ENCODE measurements at places on chromosomes 5 and 9. TPM values are rescaled to one million over a fixed set of nuclear protein-coding genes. Genes with fewer than 3 reads are reported as not detected.

Gene PCDHGA9
- 1.8 TPM for polyA plus RNA-seq

Gene SLC45A2
- 0.07 TPM for polyA plus RNA-seq

Gene KIAA1191
- polyA plus RNA-seq = 107 TPM

Gene FOXD4L5
- not detected for polyA plus RNA-seq

Gene ERAP2
- polyA plus RNA-seq = 10.6 TPM

Gene TSC1
- 24.0 TPM for polyA plus RNA-seq

Gene ELOVL7
- polyA plus RNA-seq = not detected

Gene OSTF1
- polyA plus RNA-seq = 15.4 TPM

Gene SPATA31D4
- polyA plus RNA-seq = not detected

Gene OR1L8
- polyA plus RNA-seq = not detected

Gene CEL
- 0.75 TPM for polyA plus RNA-seq

Gene PRRX2
- 35.5 TPM for polyA plus RNA-seq

Gene SLC46A2
- not detected for polyA plus RNA-seq

Gene IL9
- not detected for polyA plus RNA-seq

Gene KCNV2
- not detected for polyA plus RNA-seq

Gene THBS4
- polyA plus RNA-seq = 0.92 TPM

Gene DNM1
- polyA plus RNA-seq = 19.3 TPM

Gene SHOC1
- 0.03 TPM for polyA plus RNA-seq

Gene TLX3
- polyA plus RNA-seq = not detected

Gene KIF20A
- 42.0 TPM for polyA plus RNA-seq

Gene GOLGA1
- polyA plus RNA-seq = 12.7 TPM

Gene SLIT3
- 0.50 TPM for polyA plus RNA-seq

Gene F12
- polyA plus RNA-seq = 1.4 TPM

Gene TAF1L
- not detected for polyA plus RNA-seq

All from IMR-90 (cell line).